ENCODE measurements at places on chromosomes 12 and 14. TPM values are rescaled to one million over a fixed set of nuclear protein-coding genes. Genes with fewer than 3 reads are reported as not detected.

GRCh38 chr14:82510007-82510406 is 976.4 kb upstream of the SEL1L start:
- DNase-seq, result no peak

DNA sequence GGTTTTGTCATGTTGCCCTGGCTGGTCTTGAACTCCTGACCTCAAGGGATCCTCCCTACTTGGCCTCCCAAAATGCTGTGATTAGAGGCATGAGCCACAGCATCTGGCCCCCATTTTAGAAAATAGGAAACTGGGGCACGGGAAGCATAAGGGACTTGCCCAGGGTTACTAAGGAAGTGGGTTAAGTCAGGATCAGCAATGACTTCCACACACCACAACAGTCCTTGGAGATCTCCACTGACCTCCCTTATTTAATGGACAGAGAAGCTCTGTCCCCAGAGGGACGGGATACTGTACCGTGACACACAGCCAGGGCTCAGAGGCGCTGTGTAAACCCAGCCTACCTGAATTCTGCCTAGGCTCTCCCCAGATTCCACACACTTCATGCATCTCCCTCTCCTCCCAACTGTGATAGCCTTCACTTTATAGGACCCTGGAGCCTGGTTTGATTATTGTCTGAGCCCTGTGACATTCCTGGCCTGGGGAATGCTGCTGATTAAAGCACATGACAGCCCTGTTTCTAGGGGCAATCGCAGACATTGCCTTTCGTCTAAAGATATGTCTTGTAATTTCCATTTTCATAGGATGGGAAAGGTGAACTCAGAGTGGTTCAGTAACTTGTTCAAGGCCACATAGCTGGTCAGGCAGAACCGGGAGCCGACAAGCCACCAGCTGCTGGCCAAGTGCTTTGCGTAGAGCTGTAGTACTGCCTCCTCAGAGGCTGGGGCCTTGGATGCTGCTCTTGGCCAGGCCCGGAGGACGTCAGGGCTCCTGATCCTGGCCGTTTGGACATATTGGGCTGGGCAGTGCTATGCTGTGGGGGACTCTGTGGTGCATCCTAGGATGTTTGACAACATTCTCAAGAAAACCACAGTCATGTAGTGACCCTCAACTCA is 20.8 kb downstream of the SERPINA1 start:
- no peak for DNase-seq

DNA sequence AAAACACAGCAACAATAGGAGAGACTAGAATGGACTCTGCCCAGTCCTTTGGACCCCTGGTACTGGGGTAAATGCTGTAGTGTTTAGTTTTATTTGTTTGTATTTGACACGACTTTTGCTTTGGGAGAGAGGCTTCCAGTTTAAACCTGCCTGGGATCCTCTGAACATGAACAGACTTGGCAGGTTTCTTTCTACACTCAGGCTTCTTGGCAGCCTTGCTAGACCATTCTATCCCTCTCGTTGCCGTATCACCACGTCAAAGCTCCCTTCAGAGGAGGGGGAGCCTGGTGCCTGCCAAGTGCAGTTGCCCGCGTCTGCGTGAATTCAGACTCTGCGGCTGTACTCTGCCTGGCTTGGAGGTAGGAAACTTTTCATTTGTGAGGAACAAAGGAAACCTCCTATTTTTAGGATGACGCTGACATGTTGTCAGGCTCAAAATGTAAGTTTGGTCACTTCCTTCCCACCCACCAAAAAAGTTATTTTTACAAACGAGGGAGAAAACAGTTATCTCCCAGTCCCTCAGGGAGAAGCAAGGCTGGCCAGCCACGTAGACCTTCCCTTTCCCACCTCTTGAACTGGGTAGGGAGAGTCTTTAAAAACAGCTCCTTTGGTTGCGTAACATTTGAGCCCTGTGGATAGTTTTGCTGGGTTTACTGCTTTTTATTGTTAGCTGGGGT is 25.9 kb downstream of the CD9 start:
- DNase-seq, result no peak

DNA sequence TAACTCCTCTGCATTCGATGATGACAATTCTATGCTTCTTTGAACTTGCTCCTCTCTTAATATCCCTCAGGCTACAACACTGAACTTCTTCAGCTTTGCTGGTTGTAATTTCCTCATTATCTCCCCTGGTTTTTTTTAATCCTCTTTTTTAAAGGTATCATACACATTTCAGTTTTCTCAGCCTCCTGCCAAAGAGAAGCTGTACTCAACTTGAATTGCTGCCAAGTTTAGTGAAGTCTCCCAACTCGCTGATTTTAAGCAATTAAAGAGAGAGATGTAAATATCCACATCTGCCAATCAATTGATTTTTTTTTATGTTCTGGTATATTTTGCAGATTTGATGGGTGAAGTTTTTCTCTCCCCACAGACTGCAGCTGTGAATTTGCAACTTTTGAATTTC is 817.8 kb downstream of the GALC start:
- DNase-seq, result no peak

KRT6C gene
- not detected for total RNA-seq

DNA sequence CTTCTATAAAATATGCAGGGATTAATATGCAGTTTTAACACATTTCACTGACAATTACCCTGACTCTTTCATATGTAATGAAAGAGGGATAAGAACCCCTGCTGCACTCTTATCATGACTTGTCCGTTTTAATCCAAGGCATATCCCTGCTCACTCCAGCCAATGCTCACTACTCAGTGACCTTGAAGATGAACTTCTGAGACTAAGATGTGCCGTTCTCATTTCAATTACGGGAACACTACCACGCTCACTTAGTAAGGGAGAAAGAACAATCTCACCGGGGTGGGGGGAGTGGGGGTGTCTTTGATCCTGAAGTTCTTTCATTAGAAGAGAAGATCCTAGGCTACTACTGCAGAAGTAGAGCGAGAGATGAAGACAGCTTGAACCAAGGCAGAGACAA is 50.5 kb downstream of the PKP2 start:
- no peak for DNase-seq

GPRC5D gene
- total RNA-seq, result not detected

- DNase-seq, result no peak
These were observed 47.7 kb downstream of the FLRT2 start for GRCh38 chr14:85577543-85578114.

ASB2 gene
- total RNA-seq, result not detected

GRCh38 chr12:82210882-82211281 is 147.3 kb downstream of the CCDC59 start:
- DNase-seq, result no peak

CPNE8 gene
- 11.6 TPM for total RNA-seq

- DNase-seq, result peak; percentile 79
These were observed 65.8 kb downstream of the RIC8B start for GRCh38 chr12:106840243-106840642.

DNA sequence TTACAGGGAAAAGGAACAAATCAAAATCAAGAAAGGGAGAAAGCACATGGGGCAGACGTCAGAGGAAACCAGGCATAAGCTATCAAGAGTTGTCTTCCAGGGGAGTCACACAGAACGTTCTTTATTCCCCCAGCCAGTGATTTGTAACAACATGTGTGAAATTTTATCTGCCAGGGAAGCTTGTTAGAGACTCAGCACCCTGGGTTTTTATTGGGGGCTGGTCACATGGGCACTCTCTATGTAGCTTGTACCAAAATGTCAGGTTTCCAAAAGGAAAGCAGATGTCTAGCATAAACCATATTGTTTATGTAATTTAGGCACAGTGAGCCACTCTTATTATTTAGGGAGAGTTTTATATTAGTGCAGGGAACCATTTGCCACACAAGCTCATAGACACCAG is 440.4 kb upstream of the DCN start:
- no peak for DNase-seq

DNA sequence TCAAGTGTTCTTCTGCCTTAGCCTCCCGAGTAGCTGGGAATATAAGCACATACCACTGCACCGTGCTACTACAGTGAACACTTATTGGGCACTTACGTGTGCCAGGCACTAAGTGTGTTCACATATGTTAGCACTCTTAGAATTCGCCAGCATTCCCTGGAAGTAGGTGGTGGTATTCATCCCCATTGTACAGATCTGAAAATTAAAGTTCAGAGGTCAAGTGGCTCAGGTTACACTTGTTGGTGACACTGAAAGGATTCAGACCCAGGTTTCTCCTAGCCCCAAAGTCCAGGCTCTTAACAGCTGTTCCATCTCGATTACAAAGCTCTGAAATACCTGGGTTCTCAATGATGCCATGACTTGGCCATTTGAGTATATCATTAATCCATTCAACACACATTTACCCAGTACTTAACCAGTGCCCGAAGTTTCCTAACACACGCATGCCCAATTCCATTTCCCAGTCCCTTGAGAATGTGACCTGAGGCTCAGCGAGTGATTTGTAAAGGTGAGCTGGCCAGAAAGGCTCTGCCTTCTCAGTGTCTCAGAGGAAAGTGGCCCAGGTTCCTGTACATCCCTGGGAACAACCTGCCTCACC is 4.8 kb downstream of the MVK start:
- no peak for DNase-seq

GRCh38 chr12:124678421-124678893 is 111.0 kb upstream of the NCOR2 start:
- peak; percentile 58 for DNase-seq

DNA sequence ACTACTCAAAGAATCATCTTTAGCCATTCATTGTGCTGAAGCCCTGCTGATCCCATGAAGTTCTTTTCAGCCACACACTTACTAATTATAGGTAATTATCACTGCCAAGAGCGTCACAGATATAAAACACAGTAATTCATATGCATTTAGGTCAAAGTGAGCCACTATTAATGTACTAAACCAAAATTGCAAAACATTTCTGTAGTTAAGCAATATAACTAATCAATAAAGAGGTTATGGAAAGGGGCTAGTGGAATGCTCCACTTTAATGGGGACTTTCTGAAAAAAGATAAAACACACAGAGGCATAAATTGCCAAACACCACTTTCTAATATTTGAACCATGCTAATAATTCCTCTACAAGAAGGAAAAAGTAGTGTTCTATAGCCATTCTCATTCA is 6.8 kb upstream of the CEP128 start:
- DNase-seq, result no peak

- DNase-seq, result peak; percentile 87
These were observed 215.6 kb upstream of the DDHD1 start for GRCh38 chr14:53368711-53369201.

SIX4 gene
- total RNA-seq, result 23.8 TPM

PPFIBP1 gene
- 25.3 TPM for total RNA-seq

DNA sequence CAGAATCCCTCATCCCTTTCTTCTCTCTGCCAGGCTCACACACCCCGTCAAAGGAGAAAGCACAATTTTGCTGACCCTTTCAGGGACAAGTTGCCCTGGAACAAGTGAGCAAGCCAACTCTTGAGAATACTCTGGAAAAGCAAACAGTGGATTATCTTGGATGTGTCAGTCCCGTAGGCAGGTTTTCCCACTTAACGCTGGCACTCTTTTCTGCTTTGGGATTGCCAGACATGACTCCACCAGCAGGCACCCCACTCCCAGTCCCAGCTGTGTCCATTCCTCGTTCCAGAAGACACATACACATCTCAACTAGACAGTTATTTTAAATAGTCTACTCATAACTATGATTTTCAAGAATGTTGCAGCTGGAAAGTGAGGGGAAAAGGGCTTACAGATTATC is 145.5 kb upstream of the CDKN3 start:
- DNase-seq, result peak; percentile 7

SAMD15 gene
- 1.4 TPM for total RNA-seq

DNA sequence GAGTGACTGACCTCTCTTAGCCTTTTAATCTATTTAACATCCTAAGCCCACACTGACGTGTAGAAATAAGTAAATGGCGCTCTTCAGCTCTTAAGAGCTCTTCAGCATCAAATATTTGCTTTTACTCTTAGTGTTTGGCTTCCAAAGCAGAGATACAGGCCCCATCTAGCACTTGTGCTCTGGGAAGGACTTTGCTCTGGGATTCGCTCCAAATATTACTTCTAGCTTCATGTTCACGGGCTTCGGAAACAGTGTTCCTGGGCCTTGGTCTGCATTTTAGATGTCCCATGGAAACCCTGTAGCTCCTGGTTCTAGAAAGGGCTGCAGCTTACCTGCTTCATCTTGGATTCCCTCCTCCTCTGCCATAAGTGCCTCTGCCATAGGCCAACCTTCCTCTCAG is 2.7 kb upstream of the NKX2-8 start:
- no peak for DNase-seq

ZFHX2 gene
- total RNA-seq, result 0.05 TPM

CAPS2 gene
- total RNA-seq, result 3.7 TPM

GRCh38 chr12:112167718-112168525 is 42.6 kb downstream of the TRAFD1 start:
- no peak for DNase-seq

DNA sequence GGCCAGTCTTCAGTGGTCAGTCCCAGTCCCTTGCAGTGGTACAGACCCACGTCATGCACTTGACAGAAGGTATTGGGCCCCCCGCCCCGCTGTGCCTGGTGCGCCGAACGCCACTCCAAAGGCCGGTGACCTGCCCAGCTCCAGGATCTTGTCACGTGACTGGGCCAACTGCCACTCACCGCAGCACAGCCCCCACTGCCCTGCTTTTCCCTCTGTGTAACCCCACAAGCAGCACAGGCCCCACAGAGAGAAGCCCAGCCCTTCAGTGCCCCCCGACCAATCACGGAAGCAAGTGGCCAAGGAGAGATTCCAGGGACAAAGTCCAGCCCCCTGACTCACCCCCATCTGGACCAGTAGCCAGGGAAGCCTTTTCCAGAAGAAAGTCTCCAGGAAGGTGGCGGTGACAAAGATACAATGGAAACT is 498 bp downstream of the GPR132 start:
- peak; percentile 27 for DNase-seq

Measured in M059J (cell line).